ENCODE measurements at places on chromosomes 6 and 20.

DNA sequence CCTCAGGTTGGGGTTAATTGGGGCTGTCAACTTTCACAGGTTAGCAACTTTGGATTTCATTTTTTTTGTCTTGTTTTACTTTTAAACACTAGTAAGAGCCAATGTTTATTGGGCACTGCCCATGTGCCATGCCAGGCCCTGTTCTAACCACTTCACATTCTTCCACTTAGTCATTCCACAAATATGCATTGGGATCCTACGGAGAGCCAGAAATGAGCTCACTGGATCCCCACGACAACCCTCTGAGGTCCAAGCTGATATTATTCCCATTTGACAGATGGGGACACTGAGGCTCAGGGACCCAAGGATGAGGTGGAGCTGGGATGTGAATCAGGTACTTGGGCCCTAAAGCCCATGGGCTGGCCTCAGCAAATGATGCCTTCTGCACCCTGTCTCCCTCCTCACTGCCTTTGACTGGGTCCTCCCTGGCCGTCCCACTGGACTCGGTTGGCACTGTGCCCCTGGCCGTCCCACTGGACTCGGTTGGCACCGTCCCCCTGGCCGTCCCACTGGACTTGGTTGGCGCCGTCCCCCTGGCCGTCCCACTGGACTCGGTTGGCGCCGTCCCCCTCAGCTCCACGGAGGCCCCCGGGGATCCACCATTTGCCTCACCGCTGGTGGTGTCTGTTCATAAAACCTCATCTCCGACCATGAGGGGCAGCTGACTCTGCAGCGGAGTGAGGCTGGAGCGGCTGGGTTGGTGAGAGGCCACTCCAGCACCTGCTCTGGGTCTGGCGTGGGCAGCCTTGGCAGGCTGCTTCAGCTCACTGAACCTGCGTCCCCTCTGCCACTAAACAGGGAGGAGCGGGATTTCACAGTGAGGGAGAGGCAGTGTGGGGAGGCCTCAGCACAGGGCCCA lies 4.8 kb upstream of the PMEPA1 start:
- DNase-seq, result no peak

- no peak for DNase-seq
Observed at GRCh38 chr6:25889877-25890853, 16.1 kb upstream of the SLC17A3 start.

- no peak for DNase-seq
Observed at GRCh38 chr6:80454661-80455365, 348.3 kb downstream of the BCKDHB start.

GRCh38 chr6:100255701-100256100 lies 209.0 kb downstream of the SIM1 start:
- DNase-seq, result no peak

DNA sequence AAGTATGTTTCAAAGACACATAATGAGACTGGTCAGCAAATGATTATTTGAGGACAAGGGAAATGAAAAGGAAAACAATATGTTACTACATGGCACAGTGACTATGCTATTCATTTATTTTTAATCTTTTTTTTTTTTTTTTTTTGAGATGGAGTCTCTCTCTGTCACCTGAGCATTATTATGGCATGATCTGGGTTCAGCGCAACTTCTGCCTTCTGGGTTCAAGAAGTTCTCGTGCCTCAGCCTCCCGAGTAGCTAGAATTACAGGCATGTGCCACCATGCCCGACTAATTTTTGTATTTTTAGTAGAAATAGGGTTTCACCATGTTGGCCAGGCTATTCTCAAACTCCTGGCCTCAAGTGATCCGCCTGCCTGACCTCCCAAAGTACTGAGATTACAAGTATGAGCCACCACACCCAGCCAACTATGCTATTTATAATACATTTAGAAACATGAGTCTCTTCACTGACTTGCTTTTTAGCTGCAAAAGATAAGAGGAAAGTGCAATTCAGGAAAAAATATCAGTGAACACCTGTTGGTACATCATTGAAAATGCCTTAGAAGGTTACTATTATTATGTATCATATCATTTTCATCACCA lies 3.4 kb downstream of the CALHM4 start:
- DNase-seq, result no peak

DNA sequence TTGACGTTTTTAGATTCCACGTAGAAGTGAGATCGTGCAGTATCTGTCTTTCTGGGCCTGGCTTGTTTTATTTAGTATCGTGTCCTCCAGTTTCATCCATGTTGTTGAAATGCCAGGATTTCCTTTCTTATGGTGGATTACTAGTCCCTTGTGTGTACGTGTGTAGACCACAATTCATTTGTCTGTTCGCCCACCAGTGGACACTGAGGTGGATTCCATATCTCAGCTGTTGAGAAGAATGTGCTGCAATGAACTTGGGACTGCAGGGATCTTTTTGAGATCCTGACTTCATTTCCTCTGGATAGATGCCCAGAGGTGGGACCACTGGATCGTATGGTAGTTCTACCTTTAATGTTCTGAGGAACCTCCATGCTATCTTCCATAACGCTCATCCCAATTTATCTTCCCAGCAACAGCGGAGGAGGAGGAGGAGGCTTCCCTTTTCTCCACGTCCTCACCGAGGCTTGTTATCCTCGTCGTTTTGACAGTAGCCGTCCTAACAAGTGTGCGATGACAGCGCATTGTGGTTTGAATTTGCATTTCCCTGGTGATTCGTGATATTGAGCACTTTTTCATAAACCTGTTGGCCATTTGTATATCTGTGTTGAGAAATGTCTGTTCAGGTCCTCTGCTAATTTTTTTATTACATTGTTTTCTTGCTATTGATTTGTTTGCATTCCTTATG lies 62.4 kb downstream of the CDH4 start:
- DNase-seq, result no peak

GRCh38 chr6:33604941-33605854 lies 15.9 kb upstream of the ITPR3 start:
- DNase-seq, result no peak

DNA sequence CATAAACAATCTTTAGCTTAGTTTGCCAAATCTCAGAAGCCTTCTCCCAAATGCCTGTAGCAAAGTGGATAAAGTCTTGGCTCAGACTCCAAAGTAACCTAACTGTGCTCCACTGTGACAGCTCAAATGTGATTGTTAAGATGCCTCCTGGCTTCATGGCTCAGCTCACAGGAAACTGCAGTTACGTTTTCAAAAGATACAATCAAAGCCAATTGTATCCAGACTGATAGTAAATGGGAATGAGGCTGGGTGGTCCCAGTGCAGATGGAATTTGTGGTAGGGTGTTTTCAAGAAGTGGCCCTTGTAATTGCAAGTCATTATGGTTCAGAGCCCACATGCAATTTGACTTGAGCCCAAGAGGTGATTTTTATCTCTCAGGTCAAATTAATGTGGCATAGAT lies 151.2 kb upstream of the TAB2 start:
- DNase-seq, result no peak

DNA sequence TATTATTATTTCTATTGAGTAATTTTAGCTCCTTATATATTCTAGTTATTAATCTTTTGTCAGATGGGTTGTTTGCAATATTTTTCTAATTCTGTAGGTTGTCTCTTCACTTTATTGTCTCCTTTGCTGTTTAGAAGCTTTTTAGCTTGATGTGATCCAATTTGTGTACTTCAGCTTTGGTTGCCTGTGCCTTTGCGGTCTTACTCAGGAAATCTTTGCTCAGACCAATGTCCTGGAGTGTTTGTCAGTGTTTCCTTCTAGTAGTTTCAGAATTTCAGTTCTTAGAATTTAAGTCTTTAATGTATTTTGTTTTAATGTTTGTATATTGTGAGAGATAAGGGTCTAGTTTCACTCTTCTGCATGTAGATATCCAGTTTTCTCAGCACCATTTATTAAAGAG lies 916.0 kb upstream of the EYS start:
- no peak for DNase-seq

GRCh38 chr6:53347250-53347920 lies 1.4 kb downstream of the ELOVL5 start:
- no peak for DNase-seq

- no peak for DNase-seq
Observed at GRCh38 chr6:148235446-148235845, 107.2 kb upstream of the SASH1 start.

GRCh38 chr6:125789167-125789566 lies 1.6 kb upstream of the NCOA7 start:
- no peak for DNase-seq
